H1 (cell line): ENCODE measurements at places on chromosomes 6 and 20. TPM values are rescaled to one million over a fixed set of nuclear protein-coding genes. Genes with fewer than 3 reads are reported as not detected.

Gene FAM217A
- total RNA-seq = not detected in 2 replicates

Gene ADGRB3
- 0.94 and 1.2 TPM in 2 replicates for total RNA-seq

Gene BANF2
- not detected in 2 replicates for total RNA-seq

Gene MYB
- 7.6 and 9.2 TPM in 2 replicates for total RNA-seq

Gene LY6G6F
- total RNA-seq = not detected in 2 replicates

Gene HMGCLL1
- total RNA-seq = 0.41 TPM in 1 of 2 replicates, not detected in the other

Gene FERMT1
- total RNA-seq = 16.5 and 17.8 TPM in 2 replicates

Gene SSTR4
- not detected in 2 replicates for total RNA-seq

Gene C6orf15
- not detected in 2 replicates for total RNA-seq

Gene FAM217B
- 24.7 and 28.5 TPM in 2 replicates for total RNA-seq

Gene KCNG1
- 16.0 and 17.2 TPM in 2 replicates for total RNA-seq

Gene SYNGAP1
- 101 and 109 TPM in 2 replicates for total RNA-seq

Gene OSTM1
- 26.1 and 30.3 TPM in 2 replicates for total RNA-seq

Gene EYA2
- total RNA-seq = 1.6 and 1.7 TPM in 2 replicates

Gene ADAT2
- total RNA-seq = 11.3 and 11.8 TPM in 2 replicates

Gene RBM24
- 0.38 and 0.52 TPM in 2 replicates for total RNA-seq

Gene TUBB1
- total RNA-seq = not detected in 2 replicates

Gene HM13
- 118 TPM in 2 replicates for total RNA-seq

Gene MGME1
- 56.3 and 59.0 TPM in 2 replicates for total RNA-seq

Gene MED23
- 13.0 and 13.8 TPM in 2 replicates for total RNA-seq

Gene ABHD16B
- total RNA-seq = not detected in 2 replicates

Gene MUCL3
- 0.08 and 0.37 TPM in 2 replicates for total RNA-seq

Gene EPHA7
- total RNA-seq = 6.1 and 6.8 TPM in 2 replicates

Gene DACT2
- 3.1 and 3.9 TPM in 2 replicates for total RNA-seq
